ENCODE measurements at places on chromosomes 12 and 14.

- no peak for DNase-seq
Measured at GRCh38 chr12:107655281-107656065, 30.1 kb upstream of the PWP1 start.

DNA sequence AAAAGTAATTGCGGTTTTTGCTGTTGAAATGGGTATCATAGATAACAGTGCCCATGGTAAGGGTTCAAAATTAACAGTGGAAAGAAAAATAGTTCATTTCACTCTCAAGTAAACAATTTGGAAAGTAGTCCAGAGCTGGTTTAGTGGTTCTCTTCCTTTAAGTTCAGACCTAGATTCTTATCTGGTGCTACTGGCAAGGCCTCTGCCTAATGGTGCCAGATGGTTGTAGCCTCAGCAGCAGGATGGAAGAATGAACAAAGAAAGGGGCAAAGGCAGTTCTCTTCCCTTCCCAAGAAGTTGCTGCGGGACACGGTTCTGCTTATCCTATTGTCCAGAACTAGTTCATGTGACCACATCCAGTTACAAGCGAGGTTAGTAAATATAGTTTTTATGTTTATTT lies 10.5 kb downstream of the ARG2 start:
- DNase-seq: no peak

- DNase-seq: peak; percentile 77
Measured at GRCh38 chr14:99605299-99605961, 1.4 kb upstream of the CCDC85C start.

DNA sequence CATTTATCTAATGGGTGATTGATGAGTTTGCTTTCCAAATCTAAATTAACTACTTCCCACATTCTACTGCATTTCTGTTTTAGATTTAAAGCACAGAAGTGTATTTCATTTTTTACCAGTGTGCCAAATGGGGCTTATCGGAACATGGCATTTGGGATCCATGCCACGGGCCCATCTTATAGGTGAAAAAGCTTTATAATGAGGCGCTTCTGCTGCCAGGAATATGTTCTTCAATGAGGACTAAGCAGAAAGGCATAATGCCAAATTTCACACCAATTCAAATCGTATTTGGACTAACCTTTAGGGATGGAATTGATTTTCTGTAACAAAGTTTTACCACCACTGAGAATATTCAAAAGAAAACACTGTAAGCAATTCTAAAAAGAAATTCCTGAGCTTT lies 803.5 kb upstream of the FLRT2 start:
- no peak for DNase-seq

DNA sequence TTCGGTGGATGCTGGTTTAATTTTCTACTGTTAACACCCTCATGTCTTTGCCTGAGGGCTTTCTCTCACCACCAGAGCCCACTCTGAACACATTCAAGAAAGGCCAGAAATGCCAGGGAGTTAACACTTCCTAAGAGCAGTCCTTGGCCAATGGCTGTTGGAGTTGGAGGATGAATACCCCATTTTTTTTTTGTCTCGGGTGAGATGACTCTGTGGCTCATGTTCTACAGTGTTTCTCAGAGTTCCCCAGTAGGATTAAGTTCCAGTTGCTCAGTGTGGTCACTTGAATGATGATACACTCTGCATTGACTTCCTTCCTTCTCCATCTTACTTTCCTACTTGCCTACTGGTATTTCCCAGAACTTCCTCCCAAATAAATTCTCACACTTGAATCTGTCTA lies 65.8 kb downstream of the FOS start:
- no peak for DNase-seq

Measured in stimulated activated CD4-positive, alpha-beta T cell treated with anti-CD3 and anti-CD28 coated beads, Interleukin-1b, Interleukin-23, amount 100 ng/mL, for 48 hours (primary cell).